ENCODE measurements at places on chromosomes 11 and 22. TPM values are rescaled to one million over a fixed set of nuclear protein-coding genes. Genes with fewer than 3 reads are reported as not detected.

DNA sequence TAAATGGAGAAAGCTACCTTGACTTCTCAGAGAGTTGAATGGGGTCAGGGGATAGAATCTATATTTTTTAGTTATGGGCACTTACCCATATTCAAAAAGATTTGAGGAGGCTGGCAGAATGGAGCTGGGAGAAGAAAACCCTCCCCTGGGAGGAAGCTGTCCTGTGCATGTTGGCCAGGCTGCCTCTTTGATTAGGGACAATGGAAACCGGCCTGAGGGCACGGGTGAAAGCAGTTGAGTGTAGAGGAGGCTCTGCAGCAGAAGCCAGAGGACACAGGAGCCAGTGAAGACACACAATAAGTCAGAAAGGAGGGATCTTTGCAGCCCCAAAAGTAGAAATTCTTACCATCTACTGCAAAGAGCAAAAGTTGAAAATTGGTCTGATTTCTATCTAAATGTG lies 66.6 kb upstream of the B3GAT1 start:
- no peak for DNase-seq

- DNase-seq = no peak
These were observed 260.2 kb upstream of the ISX start for GRCh38 chr22:34805771-34806170.

DNA sequence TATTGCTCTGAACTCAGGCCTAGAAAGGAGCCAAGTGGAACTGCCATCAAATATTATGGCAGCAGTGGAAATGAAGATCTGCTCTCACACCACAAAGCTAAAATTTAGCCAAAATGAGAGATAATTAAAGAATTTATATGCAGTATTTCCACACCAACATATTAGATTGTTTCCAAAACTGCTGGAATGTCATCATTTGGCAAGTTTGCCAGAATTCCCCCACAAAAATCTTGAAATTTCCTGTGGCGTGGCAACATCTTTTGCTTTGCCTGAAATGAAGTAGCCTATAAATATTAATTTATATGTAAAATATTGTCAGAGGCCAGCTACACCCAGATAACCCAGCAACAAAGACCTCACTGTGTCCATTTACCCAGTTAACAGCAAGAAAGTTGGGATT lies 13.8 kb downstream of the C11orf71 start:
- DNase-seq = no peak

DNA sequence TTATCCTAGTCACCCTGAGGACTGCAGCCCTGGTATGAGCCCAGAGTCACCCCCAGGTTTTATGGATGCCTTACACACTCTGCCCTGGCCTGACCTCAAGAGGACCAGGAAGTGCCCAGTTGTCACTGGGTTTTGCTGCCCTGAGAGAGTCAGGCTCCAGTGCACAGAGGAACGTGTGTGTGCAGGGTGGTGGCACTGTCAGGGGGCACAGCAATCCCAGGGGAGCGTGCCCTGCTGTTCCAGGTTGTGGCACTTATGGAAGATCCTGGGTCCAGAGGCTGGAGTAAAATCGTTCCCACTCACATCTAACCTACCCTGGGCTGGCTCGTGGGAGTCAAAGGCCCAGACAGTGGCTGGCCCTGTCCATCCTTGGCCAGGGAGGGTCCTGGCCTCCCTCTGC lies 7.6 kb downstream of the APOBEC3A start:
- DNase-seq = no peak

GRCh38 chr11:113023228-113023627 lies 62.0 kb downstream of the NCAM1 start:
- DNase-seq = no peak

- no peak for DNase-seq
These were observed 7.0 kb upstream of the FCHSD2 start for GRCh38 chr11:73149105-73149504.

The TANGO2 gene
- 30.0 TPM for total RNA-seq

The SGSM1 gene
- not detected for total RNA-seq

The CRYAB gene
- 5.9 TPM for total RNA-seq
